ENCODE measurements at places on chromosomes 4 and X.

- DNase-seq: no peak
Measured at GRCh38 chr4:87077914-87078585, 142.4 kb downstream of the KLHL8 start.

- DNase-seq: no peak
Measured at GRCh38 chrX:155514225-155514624, 55.8 kb upstream of the F8A3 start.

DNA sequence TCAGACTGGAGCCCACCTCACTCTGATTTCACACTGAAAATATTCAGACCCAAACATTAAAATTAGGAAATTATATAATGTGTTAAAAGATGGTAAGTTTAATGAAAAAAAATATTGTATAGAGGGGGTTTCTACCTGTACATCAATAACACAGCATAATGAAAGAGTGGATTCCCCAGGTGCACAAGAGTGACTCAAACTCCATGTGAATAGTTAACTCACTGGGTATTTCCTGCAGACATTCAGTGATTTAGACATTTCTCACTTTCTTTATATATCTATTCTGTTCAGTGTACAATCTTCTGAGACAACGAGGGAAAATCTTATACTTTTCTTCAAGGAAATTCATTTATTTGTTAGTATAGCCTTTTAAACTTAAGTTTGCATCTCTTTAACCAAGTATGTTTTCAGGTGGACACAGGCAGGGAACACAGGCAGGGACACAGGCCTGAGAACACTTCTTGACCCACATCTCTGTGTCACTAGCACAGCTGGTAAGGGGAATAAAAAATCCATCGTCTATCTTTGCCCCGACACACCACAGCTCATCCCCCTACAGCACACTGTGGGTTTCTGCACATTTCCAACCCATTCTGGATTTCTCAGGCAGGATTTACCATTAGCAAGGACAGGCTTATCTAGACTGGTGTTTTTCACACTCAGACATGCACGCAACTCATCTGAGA is 525.5 kb upstream of the BOD1L1 start:
- no peak for DNase-seq

GRCh38 chr4:178275671-178276360 is 833.6 kb upstream of the AGA start:
- DNase-seq: no peak

GRCh38 chr4:150619042-150619441 is 37.1 kb downstream of the MAB21L2 start:
- DNase-seq: no peak

- no peak for DNase-seq
Measured at GRCh38 chr4:155800685-155801343, 42.0 kb downstream of the GUCY1B1 start.

GRCh38 chr4:26322346-26322745 is 1.5 kb downstream of the RBPJ start:
- DNase-seq: no peak

- DNase-seq: no peak
Measured at GRCh38 chrX:26083093-26083492, 55.0 kb upstream of the MAGEB18 start.

DNA sequence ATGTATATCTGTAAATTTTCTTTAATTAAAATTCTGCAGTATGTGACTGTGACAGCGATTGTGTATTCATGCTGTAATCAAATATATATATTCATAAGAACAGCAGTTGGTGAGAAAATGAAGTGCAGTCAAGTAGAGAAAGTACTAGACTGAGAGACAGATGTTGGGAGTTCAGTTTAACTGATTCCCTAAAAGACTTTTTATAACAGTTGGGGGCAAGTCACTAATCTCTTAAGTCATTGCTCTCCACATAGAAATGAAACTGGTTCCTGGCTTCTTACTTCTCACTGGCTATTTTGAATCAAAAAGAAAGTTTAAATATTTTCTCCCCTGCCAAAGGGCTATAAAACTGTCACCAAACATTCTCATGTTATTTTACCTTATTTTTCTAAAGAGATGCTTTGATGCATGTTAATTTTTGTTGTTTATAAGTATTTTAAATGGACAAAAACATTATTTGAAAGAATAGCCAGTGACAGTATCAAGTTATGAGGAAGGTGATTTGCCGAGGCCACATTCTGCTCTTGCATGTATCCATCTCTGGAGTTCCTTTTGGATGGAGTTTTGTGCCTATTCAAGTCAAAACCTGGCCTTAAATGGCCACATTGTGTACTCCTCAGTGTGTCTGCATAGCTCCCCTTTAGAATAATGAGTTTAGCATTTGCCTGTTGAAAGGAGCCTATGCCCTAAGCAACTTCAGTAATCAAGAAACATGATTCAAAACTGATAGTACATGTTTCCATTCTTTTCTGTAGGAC is 30.8 kb downstream of the EXOC1 start:
- DNase-seq: no peak

DNA sequence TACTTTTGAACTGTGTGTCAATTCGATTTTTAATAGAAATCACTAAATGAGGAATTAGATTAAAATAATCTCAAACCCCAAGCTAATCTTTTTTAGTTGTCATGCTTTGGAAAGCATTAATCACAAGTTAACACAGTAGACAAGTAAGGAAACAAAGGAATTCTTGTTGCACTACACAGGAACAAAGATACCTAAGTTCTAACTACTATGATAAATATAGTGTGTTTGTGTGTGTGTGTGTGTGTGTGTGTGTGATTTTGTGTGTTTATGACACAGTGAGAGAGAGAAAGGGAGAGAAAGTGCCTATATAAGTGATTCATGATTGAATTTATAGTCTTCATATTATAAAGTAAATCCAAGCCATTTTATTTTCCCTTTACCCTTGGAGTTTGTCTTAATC is 931.4 kb downstream of the PCDH7 start:
- no peak for DNase-seq

- DNase-seq: no peak
Measured at GRCh38 chr4:1559896-1560650, 124.0 kb downstream of the FAM53A start.

DNA sequence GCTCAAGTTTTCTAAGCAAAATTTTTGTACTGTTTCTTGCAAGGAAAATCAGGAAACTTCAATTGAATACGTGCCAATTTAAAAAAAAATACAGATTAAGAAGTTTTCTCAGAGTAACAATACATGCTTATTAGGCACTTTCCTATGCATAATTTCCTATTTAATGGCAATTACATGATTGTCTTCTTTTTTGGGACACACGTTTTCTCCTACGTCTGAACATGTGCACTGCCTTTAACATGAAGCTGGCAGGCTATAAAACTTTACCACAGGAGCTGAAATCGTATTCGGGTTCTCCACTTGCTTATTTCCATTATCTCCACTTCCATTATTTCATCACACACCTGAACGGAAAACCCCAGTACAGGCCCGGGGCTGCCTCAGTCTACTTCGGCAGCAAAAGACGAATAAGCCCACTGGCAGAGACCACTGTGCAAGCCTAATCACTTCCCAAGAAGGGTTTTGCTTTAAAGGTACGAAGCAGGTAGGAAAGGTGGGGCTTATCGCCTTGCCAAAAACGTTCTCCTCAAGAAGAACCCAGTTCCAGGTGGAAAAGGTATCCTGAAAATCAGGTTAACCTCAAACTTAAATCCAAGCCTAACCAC is 575 bp downstream of the RCHY1 start:
- no peak for DNase-seq

- no peak for DNase-seq
Measured at GRCh38 chr4:37946503-37947179, 13.6 kb upstream of the PTTG2 start.

DNA sequence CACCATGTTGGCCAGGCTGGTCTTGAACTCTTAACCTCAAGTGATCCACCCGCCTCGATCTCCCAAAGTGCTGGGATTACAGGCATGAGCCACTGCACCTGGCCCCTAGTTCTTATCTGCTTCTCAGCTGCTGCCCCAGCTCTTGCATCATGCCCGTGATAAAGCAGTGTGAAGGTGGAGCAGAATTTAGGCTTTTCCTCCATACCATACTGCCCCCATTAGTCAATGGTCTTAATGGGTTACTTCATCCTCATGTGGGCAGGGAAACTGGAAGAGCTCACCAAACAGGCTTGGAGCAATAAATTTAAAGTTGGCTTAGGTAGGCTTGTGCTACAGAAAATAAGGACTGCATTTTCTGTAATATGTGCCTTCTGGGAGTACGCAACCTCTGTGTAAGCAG is 636.9 kb upstream of the BOD1L1 start:
- no peak for DNase-seq

- DNase-seq: no peak
Measured at GRCh38 chrX:106436691-106437090, 175.1 kb upstream of the RADX start.

DNA sequence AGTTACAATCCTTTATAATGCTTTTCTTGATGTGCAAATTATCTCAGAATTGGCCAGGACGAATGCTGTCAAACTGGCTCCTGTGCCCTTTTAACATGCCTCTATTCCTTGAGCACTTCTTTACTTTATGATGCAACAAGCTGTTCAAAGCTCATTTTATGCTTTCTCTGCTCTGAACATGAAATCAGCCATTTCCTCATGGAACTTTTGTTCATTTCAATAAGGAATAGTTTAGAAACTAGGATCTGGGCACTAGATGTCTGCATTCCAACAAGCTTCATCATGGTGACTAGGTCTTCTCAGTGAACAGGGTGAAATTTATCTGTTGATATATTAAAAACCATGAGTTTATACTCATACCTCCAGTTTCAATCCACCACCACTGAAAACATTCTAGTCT is 87.3 kb upstream of the TEX13A start:
- no peak for DNase-seq

Measured in SK-N-DZ (cell line).